Stimulated activated CD4-positive, alpha-beta T cell treated with anti-CD3 and anti-CD28 coated beads, Interleukin-1b, Interleukin-23, amount 100 ng/mL, for 24 hours (primary cell): ENCODE measurements at places on chromosomes 11 and 22.

DNA sequence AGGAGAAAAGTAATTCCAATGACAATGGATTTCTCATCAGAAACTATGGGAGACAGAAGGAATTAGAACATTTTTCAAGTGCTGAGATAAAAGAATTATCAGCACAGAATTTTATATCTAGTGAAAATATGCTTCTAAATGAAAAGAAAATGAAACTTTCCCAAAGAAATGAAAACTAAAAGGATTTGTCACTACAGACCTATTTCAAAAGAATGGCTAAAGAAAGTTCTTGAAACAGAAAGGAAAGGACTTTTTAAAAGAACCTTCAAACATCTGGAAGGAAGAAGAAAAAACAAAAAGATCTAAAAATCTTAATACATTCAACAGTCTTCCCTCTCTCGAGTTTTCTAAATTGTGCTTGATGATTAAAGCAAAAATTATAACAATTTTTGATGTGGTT is 255.4 kb downstream of the FAM76B start:
- DNase-seq, result no peak

DNA sequence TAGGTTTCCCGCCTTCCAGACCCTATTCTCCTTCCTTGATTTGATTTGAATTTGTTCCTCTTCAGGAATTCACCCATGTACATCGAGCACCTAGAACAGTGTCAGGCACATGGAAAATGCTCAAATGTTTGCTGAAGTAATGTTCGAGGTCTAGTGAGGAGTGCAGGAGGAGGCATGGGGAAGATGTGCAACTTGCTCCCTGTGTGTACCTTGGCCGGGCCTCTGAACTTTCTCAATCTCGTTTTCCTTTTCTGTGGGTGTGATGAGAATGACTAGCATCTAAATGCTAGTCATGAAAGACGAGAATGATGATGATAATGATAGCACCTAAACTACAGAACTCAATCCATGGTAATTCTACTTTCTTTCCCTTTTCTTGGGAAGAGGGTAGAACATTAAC is 279.1 kb upstream of the PLET1 start:
- DNase-seq, result no peak

DNA sequence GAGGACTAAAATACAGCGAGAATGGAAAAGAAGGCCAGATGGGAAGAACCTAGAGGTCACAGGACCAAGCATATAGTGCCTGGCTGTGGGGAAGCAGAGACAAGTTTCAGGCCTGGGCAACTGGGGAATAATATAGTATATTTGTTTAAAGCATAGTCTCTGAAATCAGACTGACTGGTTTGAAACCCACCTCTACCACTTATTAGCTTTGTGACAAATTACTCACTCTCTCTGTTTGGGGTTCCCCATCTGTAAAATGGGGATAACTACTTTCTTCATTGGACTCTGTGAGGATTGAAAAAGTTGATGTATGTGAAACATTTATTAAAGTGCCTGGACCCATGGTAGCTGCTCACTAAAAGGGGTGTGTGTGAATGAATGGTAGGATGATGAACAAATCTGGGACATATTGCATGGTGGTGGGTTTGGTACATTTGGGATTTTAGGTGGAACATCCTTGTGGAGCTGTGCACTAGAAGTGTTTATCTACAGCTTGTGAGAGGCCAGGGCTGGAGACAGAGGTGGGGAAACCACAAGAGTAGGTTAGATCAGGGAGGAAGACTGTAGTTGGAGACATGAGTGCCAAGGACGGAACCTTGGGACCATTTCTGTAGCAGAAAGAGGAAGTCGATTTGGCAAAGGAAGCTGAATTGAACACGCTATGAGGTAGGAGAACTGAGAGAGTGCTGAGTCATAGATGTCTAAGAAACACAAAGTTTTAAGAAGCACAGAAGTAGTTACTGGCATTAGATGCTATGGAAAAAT is 52.6 kb downstream of the SWAP70 start:
- DNase-seq, result no peak

DNA sequence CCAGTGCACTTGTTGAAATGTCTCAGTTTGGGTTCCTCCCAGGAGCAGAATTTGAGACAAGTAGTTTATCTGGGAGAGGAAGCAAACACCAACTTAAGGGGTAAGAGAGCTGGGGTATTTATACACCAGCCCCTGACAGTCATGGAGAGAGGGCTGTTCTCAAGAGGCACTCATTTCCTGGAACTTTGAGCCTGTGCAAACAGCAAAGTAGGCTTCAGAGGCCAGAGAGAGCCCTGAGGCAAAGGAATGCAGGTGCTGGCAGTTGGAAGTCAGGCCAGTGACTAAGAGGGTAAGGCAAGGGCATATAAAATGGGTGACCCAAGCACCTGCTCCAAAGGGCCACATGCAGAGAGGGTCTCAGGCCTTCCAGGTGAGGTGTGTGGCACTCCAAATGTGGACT is 16.1 kb downstream of the MS4A18 start:
- no peak for DNase-seq

DNA sequence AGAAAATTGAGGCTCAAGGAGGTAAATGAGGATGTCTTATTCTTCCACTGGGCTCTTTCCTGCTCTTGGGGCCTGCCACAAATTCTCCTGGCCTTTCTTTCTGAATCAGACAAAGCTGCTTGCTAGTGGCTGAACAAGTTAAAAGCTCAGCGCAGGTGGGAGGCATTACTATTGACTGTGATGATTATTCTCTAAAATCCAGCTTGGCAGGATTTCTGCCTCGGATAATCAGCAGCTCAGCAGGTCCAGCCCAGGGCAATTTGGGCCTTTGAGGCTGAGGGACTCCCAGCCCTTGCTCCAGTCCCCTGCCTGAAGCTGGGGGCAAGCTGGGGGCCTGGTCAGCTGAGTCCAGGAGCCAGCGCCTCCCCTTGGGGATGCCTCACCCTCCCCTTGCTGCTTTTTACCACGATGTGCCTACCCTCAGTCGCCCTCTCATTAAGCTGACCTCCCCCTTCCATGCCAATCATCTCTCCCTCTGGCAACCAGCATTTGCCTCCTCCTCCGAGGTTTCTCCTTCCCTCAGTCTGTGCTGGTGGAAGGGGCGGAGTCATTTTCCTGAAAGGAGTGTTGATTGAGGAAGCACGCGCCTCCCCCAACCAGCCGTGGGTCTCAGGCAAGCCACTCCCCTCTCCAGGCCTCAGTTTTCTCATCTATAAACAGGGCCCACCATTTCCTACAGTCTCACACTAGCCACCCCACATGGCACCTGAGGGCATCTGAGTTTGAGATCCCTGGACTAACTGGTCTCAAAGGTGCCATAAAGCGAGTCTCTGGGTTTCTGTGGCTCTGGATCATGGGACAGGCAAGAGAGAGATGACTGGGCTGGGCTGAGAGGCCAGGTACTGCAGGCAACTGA is 60.6 kb upstream of the PRDM11 start:
- DNase-seq, result no peak

GRCh38 chr11:13009476-13009920 is 382 bp downstream of the RASSF10 start:
- no peak for DNase-seq

DNA sequence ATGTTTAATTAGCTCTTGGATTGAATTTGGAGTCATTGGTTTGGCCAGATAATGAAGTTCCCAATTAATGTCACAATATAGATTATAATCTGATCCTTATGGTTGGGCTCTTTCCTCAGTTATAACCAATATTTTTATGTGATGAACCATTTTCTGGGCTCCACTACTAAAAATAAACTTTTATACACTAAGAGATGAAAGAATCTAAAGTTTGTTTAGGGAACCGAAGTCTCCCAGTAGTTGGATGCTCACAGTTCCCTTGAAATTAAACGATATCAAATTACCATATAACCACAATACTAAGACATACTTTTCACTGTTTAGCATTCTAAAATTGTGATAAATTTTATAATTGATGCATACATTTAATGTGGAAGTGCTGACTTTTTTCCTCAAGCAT is 47.0 kb upstream of the ARHGAP42 start:
- DNase-seq, result no peak

DNA sequence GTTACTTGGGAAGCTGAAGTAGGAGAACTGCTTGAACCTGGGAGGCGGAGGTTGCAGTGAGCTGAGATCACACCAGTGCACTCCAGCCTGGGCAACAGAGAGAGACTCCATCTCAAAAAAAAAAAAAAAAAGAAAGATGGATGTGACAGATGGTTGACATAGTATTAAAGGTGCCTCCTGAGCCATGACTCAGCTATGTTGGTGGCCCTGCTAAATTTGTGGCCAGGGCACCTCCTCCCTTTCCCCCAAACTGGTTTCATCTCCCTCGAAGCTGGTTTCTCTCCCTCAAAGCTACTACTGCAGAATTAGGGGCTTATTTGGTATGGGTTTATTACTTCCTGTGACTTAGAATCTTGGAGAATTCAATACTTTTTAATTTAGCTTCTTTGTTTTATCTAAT is 31.5 kb downstream of the SDHD start:
- DNase-seq, result no peak

- no peak for DNase-seq
These were observed 54.3 kb upstream of the NAV2 start for GRCh38 chr11:19658344-19658743.

DNA sequence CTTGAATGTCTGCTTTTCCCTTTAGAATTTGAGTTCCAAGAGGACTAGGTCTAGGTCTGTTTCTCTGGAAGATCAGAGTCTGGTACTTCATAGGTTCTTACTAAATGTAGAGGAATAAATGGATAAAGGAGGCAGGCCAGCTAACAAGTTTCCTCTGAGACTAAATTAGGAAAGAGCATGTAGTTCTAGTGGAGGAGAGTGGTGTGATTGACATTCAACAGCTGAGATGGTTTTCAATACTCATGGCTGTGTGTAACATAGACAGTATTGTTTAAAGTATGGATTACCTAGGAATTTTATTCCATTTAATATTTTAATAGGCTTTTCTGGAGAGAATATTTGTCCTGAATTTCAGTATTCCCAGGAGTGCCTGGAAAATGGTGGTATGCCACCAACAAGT is 364.7 kb downstream of the METTL15 start:
- DNase-seq, result no peak

- no peak for DNase-seq
These were observed 103.8 kb downstream of the EXT2 start for GRCh38 chr11:44199298-44199697.

DNA sequence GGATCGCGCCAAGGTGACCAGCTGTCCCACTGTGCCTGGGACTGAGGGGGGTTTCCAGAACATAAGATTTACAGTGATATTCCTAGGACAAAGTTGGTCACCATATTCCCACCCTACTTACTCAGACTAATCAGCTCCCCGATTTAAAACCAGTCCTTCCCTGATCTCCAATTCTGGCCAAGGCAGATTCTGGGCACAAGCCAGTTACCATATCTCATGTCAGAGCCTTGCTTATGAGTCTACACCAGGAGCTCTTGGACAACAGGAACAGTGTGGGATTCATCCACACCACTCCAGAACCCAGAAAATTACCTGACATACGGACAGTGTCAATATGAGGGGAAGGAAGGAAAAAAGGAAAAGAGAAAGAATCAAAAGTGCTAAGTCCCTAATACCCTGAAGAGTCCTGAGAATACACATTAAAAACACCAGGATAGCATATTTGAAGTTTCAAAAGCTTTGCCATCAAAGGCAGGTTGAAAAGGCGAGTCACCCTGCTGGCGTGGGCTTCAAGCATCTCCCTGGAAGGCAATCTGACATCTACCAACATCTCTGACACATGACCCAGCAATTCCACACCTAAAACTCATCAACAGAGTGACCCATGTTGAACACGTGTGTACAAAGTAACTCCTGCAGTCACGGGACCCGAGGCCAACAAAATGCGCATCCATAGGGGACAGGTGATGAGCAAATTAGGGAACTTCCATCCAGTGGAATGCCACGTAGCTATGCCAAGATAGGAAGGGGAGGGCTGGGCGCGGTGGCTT is 8.0 kb upstream of the IL2RB start:
- DNase-seq, result no peak

DNA sequence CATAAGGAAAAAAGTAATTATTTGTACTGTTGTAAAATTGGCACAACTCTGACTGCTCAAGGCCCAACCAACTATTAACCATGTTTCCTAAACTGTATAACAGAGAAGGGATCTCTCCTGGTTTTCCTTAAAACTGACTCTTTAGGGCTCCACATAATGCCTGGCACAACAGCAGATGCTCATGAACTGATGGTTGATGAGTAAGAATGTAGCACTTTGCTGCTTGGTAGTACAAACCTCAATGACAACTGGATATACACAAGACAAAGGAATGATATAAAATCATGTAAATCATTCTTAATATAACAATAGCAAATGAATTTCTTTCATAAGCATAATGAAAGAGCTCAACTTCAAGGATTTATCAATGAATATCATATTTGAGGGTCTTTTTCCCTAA is 11.7 kb downstream of the MSANTD2 start:
- DNase-seq, result no peak

GRCh38 chr11:44608991-44609782 is 43.7 kb downstream of the CD82 start:
- DNase-seq, result no peak

DNA sequence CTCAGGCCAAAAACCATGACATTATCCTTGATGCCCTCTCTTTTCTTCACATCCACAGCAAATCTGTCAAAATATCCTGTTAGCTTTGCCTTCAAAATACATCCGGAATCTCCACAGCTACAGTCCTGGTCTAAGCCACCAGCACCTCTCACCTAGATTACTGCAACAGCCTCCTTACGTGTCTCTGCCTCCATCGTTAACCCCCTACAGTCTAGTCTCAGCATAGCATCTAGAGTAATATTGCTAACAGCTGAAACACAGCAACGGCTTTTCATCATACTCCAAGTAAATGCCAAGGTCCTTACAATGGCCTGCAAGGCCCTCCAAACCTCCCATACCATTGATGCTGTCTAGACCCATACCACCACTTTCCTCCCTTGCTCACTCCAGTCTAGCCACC is 4.4 kb downstream of the TSG101 start:
- DNase-seq, result no peak

DNA sequence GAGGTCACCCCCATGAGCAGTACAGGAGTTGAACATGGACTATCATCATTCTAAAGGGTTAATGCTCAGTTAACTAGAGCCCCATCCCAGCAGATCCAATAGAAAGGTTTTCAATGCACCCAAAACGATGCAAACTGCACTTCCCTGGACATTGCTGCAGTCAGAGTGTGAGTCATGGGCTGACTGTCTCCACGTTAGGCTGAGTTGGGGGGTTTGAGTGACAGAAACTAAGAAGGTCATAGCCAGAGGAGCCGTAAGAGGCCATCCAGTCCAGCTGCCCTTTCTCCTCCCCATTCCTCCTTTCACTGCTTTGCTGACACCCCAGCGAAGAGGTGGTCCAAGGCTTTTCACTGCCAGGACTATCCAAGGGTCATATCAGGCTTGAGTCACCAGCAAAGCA is 10.5 kb upstream of the OR2AT4 start:
- no peak for DNase-seq

DNA sequence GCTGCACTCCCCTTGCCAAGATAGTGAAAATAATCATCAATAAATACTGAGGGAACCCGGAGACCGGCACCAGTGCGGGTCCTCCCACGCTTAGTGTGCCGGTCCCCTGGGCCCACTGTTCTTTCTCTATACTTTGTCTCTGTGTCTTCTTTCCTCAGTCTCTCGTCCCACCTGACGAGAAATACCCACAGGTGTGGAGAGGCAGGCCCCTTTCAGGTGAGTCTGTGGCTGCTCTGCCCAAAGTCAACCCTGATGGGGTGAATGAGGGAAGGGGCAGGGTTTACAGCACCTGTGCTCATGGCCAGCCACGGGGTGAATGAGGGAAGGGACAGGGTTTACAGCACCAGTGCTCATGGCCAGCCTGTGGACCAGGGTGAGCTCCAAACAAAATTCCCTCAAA is 4.7 kb downstream of the BET1L start:
- no peak for DNase-seq
